Erythroblast (primary cell): ENCODE measurements at places on chromosomes 13 and 19.

DNA sequence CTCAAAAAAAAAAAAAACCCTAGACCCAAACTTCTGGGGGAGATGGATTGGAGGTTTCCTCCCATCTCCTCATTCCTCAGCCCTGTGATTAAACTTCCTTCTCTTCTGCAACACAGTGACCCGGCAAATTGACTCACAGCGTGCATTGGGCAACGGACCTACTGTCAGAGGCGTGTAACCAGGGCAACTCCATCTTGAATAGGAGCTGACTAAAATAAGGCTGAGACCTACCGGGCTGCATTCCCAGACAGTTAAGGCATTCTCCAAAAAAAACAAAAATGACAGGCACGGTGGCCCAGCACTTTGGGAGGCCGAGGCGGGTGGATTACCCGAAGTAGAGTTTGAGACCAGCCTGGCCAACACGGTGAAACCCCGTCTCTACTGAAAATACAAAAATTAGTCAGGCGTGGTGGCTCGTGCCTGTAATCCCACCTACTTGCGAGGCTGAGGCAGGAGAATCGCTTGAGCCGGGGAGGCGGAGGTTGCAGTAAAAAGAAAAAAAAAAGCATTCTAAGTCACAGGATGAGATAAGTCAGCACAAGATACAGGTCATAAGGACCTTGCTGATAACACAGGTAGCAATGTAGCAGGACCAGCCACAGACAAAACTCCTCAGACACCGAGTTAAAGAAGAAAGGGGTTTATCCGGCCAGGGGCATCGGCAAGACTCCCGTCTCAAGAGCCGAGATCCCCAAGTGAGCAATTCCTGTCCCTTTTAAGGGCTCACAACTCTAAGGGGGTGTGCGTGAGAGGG lies 5.4 kb upstream of the NLRP7 start:
- DNase-seq = no peak

DNA sequence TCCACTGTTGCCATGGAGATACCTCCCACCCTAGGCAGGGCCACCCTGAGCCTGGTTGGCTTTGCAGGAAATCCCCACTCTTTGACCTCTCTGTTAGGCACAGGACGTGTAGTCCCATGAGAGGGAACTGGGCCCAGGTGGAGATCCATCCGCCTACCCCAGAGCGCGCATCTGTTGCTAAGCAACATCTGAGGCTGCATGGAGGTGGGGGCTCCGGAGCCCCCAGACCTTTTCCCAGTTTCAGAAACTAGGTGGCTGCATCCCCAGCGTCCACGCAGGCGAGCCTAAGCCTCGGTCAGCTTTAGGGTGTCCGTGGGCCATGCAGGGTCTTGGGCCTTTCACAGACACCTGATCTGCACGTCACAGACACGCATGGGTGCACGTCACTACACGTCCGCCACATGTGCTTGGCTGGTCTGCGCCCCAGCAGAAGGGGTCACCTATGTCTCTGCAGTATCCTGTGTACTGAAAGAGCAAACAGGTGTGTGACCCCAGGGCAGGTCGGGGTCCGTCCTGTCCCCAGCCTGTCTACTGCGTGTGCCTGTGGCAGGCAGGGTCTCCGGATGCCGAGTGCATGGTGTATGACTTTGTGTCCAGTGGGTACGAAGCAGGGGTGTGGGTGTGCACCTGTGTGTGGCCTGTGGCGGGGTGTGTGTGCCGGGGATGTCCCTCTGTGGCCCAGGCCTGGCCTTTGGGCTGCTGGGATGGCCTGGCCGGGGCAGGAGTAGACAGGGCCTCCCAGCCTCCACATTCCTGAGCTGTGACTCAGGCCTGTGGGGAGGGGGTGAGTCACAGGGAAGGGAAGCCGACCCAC lies 4.1 kb upstream of the CIRBP start:
- peak; percentile 59 for DNase-seq

GRCh38 chr19:44603201-44603945 lies 10.0 kb upstream of the IGSF23 start:
- DNase-seq = no peak

DNA sequence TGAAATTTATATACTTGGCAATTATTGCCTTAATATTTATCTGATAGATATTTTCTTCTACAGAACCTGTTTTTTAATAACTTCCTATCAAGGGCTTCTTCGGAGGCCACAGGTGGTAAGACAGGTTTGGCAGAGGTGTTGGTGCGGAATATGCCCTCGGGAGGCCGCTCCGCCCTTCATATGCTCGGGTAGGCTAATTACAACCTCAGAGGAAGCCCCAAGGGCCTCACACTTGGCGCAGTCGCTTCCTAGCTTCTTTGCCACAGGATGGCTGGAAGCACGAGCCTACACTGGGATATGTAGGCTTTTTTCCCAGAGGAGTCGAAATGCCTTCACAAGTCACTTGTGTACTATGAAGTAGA lies 68.8 kb downstream of the LMO7 start:
- DNase-seq = no peak

- DNase-seq = no peak
Observed at GRCh38 chr13:80038371-80038770, 302.6 kb downstream of the SPRY2 start.

GRCh38 chr19:37738371-37738770 lies 18.8 kb upstream of the ZNF607 start:
- DNase-seq = peak; percentile 10

DNA sequence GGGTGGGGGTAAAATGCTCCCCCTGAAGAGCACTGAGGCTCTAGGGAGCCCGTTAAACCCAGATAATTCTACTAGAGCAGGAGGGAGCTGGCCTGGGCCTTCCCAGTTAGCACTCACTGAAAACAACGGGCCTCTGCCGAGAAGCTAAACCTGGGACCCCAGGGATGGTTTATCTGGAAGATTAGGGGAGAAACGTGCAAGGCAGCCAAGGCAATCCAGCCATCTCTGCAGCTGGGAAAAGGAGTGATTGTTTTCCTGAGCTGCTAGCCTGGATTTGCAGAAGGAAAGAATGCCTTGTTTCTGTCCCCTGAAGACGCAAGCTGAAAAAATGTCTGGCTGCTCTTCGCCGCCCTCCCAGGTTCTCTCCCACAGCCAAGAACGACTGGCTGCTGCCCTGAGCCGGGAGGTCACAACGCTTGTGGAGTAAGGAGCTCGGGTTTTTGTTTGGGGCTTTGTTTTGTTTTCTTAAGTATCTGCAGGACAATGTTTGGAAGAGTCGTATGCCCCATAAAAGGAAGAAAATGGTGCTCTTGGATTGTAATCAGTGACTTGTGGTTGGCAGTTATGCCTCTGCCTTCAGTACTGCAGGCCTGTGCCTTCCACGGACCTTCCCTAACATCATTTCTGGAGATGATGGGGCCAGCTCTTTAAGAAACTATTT lies 31.5 kb downstream of the COL4A2 start:
- DNase-seq = no peak

- DNase-seq = no peak
Observed at GRCh38 chr13:102302534-102302933, 99.3 kb downstream of the FGF14 start.

DNA sequence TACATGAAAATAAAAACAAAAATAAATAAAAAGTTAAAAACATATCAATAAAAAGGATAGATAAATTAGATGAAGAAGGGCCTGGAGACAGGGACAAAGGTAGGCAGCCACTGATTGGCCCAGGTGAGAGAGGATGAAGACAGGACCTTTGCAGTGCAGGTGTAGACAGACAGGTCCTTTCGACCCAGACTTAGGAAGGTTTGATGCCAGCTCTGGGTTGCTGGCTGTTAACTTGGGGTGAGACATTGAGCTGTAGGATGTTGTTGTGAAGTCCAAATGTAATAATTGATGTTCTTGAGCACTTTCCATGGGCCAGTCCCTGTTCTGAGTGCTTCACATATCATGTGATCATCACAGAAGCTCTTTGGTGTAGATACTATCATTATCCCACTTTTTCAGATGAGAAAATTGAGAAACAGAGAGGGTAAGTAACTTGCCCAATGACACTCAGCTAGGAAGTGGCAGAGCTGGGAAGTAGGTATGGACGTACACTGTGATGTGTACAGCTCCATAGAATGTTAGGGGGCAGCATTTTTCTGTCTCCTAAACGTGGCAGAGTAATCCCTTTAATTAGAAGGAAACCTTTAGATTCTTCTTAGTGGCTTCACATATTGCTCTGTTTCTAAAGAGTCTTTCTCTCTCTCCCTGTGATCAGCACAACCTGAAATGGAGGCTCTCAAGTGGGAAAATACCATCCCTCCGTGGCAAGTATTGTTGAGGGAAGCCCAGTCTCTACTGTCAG lies 76.0 kb upstream of the STK24 start:
- no peak for DNase-seq

DNA sequence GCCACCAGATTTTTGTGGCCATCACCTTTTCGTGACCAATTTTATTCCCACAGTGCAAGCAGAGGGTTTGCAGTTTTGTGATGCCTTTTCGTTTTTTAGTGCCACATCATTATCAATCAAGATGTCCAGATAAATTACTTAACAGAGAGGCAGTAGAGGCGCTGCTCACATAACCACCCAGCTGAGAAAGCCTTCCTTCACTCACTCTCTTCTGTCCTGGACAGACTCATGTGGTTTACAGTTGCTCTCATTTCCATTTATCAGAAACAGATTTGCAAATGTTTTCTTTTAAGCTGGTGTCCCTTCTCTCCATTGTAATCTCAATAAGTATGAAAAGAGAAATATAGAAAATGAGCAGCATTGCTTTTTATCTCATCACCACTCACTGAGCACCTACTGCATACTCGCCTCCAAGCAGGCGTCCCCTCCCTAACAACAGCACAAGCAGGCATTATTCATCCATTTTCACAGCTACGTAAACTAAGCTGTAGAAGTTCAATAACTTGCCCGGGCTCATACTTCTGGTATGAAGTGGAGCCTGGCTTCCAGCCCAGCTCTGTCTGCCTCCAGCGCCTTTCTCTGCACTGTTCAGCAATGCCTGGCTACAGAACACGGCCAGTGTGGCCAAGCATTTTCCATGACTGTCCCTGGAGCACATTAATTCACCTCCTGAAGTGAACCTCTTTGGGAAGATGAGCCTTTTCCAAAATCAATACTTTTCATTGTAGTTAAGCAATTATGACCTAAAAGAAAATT lies 34.6 kb upstream of the KATNAL1 start:
- DNase-seq = no peak

- DNase-seq = no peak
Observed at GRCh38 chr13:37195621-37196020, 90.2 kb upstream of the CSNK1A1L start.

GRCh38 chr19:11131471-11131870 lies 24.1 kb downstream of the SPC24 start:
- DNase-seq = no peak

DNA sequence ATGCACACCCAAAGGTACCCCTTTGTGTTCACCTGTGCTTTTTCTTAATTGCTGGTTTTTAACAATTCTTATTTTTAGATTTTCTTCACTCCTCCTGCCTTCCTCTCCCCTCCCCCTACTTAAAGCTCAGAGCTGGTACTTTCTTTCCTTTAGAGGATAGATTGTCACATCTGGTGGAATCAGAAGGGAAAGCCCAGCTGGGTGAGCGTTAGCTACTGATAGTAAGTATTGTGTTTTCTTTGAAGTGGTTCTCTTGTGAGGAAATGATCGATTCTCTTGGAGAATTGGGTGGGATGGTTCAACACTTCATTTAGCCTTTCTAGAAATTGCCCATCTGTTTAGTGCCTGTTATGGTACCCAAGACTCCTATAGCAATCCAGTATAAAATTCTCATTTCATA lies 84.8 kb downstream of the FLT1 start:
- DNase-seq = peak; percentile 32

DNA sequence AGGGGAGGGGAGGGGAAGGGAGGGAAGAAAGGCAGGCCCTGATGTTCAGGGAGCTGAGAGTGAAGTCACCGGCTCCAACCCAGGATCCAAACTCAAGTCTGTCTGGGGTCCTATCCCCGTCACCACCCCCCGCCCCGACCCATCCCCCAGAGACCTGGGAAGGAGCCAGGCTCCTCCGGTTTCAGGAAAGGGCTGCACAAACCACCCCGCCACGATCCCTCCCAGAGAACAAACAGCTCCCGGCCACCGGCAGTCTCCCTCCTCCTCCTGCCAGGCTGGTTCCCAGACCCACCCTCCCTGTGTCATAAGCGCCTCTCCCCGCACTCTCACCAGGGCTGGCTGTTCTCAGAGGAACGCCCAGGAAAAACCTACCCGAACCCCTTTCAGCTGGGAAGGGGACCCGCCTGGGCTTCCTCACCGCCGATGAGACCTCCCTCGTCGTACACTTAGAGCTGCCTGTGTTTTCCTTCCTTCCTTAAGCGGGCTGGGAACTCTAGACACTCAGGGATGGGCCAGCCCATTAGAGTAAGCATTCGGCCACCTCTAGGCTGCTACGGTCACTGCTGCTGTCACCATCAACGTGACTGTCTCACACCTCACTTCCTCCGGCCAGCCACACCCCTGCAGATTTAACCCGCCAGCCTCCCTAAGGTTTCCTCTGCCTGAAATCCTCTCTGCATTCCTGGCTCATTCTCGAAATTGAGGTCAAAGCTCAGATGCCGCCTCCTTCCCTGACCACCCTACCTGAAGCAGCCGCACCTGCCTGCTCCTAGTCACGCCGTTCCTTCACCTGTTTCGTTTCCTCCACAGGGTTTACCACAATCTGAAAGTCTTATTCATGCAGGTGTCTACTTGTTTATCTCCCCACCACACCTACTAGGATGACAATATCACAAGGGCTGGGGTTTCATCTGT lies 6.3 kb upstream of the RDH13 start:
- no peak for DNase-seq

GRCh38 chr13:85597790-85598500 lies 201.3 kb downstream of the SLITRK6 start:
- DNase-seq = no peak

DNA sequence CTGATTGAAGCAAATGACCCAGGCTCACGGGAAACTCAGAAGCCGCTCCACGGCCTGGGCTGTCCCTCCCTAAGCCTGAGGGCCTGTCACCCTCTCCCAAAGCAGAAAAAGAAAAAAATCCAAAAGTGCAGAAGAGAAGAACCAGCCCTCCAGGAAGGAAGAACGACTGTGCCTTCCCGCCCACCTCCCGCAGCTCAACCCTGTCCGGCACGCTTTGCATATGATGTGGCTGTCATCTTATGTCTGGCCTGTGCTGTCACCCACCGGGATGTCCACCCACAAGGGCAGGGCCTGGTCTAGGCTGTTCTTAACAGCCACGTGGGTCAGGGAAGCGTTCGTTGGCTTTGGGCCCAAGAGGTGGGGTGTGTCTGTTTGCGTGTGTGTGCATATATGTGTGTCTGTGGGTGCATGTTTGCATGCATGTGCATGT lies 13.7 kb downstream of the ZBTB7A start:
- peak; percentile 52 for DNase-seq

DNA sequence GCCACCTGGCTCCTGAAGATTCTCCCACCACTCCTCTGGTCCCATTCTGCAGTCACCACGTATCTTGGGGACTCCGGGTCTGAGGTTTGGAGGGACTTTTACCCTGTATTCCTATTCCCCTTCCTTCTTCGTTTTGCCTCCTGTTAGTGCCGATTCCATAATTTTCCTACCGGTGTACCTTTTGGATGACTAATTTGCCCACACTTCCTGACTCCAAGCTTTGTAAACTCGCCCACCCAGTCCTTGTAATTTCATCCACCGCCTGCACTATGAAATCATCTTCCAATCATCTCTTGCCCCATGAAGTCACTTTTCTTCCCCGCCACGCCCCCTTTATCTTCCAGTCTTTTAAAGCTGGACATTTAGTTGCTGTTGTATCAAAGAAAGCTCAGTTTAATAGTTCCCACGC lies 572 bp downstream of the UCHL3 start:
- DNase-seq = peak; percentile 84
